ENCODE measurements at places on chromosomes 13 and 19.

- DNase-seq = no peak
These were observed 339.0 kb downstream of the RFC3 start for GRCh38 chr13:34156841-34157365.

- no peak for DNase-seq
These were observed 1669.9 kb upstream of the SPRY2 start for GRCh38 chr13:82010780-82011179.

GRCh38 chr13:99540530-99540929, 39.3 kb downstream of the TM9SF2 start:
- DNase-seq = no peak

DNA sequence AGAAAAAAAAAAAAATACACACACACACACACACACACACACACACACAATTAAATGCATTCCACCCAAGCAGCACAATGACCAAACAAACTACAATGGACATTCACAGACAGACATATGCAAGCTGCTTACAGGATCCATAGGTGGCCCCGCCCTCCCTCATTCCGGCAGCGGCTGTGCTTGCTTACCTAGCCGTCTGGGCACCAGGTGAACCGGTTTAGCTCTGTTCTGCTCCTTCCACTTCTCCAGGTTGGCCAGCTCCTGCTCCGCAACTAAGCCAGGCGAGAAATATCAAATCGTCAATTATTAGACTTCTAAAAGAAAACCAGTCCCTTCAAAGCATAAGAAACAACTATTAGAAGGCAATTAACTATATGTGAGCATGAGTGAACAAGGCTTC, 23.1 kb downstream of the EPSTI1 start:
- no peak for DNase-seq

DNA sequence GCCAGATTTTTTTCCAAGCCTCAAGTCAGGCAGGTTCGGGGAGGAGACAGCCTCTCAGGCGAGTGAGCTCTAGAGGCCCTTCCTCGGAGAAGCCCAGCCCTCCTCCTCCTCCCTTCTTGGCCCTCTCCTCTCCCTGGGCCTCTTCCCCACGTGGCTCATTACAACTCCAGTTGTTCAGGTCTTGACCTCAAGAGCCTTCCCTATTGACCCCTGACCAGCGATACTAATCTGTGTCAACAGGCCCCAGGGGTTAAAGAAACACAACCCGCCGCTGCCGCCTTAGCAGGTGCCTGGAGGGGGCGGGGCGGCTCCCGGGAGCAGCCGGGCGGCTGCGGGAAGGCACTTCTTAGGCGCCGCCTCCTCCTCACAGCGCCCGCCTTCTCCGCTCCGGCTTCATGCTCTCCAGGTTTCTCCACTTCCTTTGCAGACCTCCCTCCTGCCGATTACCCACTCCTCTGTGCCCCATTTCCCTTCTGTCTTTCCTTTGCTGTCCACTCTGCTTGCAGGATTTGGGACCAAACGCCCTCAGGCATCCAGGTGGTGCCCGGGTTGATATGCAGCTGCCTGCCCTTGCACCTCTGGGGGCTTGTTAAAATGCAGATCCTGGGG, 51.0 kb downstream of the LYL1 start:
- no peak for DNase-seq

DNA sequence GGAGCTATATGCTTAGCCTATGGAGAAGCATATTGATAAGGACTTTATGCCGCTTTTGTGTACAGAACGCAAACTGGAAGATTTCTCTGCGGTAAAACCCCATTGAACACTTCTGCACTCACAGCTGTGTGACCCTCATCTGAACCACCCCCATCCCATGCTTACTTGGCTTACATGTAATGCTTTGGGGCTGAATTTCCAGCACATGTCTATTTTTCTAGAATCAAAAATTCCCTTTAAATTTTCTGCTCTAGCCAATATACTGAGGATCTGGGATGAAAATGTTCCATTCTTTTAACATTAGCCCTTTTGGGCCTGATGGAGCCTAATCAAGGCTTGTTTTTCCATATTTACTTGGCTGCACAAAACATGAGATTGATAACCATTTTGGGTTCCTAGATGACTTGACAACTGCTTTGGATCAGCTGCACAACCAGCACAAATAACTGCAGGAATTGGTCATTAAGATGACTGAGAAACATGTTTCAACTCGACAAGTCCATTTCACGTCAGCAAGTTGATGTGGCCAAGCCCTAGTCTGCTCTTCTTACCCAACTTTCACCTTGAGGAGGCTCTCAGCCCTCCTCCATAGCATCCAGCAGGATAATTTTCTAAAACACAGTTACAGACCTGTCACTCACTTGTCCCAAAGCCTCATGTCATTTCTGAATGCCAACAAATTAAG, 52.4 kb downstream of the TNFSF11 start:
- no peak for DNase-seq

DNA sequence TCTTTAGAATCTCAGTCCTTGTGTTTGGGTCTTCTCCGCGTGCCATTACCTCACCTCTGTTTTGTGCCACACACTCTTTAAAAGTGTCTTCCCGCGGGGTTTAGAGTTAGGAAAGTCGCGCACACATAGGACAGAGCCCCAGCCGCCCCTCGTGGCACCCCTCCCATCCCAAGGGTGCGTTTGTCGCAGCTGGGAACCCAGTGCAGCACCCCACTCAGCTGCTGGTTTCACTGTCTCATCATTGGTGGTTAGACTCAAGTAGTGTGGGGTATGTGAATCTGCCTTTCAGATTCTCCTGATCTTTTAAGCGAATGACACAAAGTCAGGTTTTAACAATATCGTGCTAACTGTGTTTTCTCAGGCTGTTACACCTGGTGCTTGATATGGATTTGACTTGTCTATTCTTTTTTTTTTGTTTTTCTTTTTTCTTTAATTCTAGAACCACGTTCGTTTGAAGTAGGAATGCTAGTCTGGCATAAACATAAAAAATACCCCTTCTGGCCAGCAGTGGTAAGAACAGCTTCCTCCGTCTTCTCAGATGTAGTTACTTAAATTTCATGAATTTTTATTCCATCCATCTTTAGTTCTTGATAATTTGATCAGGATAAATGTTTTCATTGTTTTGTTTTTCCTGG, 19.5 kb upstream of the NDUFS7 start:
- no peak for DNase-seq

GRCh38 chr19:928471-929202, 2.8 kb downstream of the ARID3A start:
- DNase-seq = no peak

- DNase-seq = no peak
These were observed 166.9 kb downstream of the DLEU7 start for GRCh38 chr13:50676602-50677001.

- no peak for DNase-seq
These were observed 4.6 kb upstream of the GP6 start for GRCh38 chr19:55042688-55043087.

DNA sequence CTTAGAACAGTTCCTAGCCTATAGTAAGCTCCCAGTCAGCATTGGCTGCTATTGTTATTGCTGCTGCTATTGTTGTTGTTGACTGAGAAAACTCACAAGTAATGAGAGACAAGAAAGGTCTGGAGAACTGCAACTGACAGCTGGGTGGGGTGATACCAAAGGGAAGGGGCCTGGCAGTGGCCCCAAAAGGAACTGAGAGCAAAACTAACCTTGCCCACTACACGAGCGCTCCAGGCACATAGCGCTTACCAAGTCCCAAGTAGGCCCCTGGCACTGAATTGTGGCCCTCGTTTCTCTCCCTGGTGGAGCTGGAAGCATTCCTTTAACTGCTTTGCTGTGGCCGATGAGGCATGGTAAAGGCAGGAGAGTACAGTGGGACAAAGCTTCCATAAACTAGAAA, 59.7 kb downstream of the KCTD12 start:
- no peak for DNase-seq

GRCh38 chr13:28659621-28659970, 666 bp downstream of the POMP start:
- DNase-seq = peak; percentile 6

DNA sequence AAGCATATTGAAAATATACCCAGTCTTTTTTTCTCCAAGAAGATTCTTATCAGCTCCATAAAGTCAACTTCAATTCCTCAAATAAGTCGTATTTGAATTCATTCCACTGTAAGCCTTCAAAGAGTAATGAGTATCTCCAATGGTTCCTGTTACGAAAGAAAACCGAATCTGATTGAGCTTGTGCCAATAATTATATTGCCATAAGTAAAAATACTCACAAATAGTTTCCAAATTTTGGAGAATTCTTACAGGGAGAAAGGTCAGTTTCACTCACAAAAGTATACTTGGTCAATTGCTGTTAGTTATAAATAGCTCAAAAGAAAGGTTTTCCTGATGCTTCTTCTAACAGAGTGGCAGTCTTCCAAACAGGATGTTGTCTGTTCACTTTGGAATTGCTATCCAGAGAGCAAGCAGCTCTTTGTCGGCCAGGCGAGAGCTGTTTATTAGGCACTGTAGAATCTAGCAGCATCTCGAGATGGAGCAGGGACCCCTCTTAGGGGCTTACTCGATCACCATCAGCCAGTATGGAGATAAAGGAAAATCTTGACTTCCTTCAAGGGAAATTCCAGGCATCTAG, 13.5 kb downstream of the ERICH4 start:
- DNase-seq = no peak

- no peak for DNase-seq
These were observed 752.1 kb upstream of the PCDH20 start for GRCh38 chr13:62167650-62168172.

DNA sequence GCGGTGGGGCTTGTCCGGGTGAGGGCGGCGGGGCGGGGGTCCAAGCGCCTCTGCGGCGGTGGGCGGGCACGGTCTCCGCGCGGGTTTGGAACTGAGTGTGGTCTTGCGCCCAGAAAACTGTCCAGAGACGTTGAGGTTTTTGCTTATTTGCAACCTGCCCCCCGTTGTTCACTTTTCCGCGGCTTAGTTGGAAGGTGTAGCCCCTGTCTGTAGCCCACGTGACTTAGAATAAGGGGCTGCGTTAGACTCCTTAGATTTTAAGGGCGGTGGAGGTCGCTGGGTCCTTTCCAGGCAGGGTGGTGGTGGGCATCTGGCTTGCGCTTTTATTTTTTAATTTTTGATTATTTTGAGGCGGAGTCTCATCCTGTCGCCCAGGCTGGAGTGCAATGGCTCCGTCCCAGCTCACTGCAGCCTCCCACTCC, 748 bp downstream of the RPS15 start:
- no peak for DNase-seq

DNA sequence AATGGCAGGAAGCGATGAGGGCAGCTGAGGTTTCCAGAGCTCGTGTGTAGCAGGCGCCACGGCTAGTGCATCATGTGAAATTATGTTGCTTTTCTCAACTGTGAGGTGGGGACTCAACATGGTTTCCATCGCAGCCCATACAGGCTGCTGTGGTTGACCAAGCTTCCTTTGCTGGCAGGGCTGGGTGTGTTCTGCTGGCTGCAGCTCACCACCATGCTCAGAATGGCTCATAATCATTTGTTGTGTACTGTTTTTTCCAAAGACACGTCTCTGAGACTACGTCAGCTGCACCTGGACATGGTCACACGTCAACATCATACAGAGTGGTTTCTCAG, 16.1 kb upstream of the RASA3 start:
- DNase-seq = peak; percentile 57

DNA sequence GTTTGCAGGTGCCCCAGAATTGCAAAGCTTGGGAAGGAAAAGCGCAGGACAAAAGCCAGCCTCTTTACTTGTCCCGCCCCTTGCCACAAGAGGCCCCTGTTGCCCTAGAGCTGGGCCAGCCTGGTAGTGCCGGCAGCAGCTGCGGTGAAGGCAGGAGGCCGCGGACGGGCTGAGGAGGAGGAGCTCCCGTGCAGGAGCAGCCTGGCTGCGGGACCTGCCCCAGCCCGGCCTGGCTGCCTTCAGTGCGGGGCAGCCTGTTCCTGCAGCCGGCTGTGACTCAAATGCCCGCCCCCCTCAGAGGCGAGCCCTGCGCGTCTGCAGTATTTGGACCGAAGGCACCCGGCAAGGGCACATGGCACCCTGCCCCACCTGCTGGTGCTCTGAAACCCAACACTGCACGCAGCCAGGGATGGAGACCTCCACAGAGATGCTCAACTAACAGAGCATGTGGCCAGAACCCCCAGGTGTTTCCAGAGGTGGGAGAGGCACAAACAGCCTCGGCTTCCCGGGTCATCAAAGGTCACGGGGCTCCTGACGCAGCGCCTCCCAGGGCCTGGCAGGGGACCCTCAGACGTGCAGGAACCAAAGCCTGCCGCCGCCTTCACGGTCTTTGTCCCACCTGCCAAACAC, 29.7 kb downstream of the NAXD start:
- no peak for DNase-seq

- DNase-seq = no peak
These were observed 220.8 kb upstream of the MAB21L1 start for GRCh38 chr13:35697186-35697730.

Measured in activated T-cell treated with anti-CD3 and anti-CD28 coated beads for 4 hours (primary cell).